ENCODE measurements at places on chromosomes 4 and X.

DNA sequence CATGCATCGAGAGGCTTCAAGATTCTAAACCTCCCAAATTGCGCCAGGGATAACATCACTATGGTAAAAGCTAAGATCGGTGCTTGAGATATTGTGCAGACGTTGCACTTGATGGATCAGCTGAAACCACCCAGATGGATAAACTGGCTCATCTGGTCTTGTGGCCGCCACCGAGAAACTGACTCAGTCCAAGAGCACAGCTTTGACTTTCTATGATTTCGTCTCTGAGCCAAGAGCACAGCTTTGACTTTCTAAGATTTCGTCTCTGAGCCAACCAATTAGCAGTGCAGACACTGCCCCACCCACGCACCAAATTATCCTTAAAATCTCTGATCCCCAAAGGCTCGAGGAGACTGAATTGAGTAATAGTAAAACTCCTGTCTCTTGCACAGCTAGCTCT, 687.2 kb downstream of the FAM133A start:
- DNase-seq, result no peak

GRCh38 chr4:37662861-37663390, 23.2 kb downstream of the RELL1 start:
- DNase-seq, result no peak

DNA sequence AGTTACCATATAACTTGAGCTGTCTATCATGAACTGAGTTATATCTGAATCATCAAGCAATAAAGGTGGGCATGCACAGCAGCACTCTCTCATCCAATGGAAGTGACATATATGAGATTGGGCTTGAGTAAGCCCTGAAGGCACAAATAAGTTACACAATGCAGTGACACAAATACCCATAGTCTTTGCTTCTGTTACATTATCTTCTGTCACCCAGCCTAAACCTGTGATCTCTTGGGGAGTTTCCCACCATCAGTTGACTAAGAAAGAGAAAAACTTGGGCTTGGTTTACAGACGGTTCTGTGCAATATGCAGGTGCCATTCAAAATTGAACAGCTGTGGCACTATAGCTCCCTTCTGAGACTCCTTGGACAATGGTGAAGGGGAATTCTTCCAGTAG, 138.8 kb upstream of the IL15 start:
- DNase-seq, result no peak

DNA sequence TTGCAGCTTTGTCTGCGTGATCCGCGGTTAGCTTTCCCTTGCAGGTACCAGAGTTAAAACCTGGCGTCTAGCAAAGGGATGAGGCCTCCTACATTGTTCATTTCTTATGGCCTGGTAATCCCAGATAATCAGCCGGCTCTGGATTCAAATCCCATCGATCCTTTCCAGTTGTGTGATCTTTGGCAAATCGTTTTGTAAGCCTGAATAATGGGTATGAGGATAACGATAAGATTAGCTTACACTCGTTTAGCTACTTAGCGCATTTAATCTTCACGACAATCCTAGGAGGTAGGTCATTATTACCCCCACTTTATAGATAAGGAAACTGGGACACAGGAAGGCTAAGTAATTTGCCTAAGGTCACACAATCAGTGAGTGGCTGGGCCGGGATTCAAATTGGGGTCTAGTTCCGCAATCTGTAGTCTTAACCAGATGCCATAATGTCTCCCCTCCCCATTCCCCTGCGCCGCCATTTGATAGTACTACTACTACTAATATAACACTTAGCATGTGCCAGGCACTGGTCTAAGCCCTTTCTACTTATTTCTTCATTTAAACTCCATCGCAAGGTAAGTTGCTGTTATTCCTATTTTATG, 1.7 kb upstream of the UBA1 start:
- no peak for DNase-seq

- DNase-seq, result no peak
These were observed 11.8 kb downstream of the CLCN5 start for GRCh38 chrX:49934148-49934547.

DNA sequence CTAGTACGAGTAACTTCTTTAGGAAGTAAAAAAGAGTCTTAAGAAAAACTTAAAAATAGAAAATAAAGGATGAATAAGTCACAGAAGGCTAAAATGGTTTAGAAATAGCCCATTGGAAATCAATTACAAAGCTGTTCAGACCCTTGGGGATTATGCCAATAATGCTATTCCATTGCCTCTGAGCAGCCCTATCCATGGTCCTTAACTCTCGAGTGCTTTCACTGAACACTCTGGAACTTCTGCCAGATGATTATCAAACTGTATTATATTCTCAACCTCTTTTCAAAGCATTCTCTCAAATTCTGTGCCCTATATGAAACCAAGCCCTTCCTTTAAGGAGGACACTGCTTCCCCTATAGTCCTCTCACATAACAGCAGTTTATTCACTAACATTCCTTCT, 17.0 kb downstream of the SLC9B1 start:
- DNase-seq, result no peak

GRCh38 chr4:148312956-148313490, 129.2 kb downstream of the NR3C2 start:
- DNase-seq, result no peak

- DNase-seq, result no peak
These were observed 34.2 kb downstream of the LDB2 start for GRCh38 chr4:16864199-16864598.

GRCh38 chrX:6067600-6067999, 161.1 kb downstream of the NLGN4X start:
- DNase-seq, result no peak

- no peak for DNase-seq
These were observed 93.7 kb downstream of the SHOX start for GRCh38 chrX:724256-724655.

DNA sequence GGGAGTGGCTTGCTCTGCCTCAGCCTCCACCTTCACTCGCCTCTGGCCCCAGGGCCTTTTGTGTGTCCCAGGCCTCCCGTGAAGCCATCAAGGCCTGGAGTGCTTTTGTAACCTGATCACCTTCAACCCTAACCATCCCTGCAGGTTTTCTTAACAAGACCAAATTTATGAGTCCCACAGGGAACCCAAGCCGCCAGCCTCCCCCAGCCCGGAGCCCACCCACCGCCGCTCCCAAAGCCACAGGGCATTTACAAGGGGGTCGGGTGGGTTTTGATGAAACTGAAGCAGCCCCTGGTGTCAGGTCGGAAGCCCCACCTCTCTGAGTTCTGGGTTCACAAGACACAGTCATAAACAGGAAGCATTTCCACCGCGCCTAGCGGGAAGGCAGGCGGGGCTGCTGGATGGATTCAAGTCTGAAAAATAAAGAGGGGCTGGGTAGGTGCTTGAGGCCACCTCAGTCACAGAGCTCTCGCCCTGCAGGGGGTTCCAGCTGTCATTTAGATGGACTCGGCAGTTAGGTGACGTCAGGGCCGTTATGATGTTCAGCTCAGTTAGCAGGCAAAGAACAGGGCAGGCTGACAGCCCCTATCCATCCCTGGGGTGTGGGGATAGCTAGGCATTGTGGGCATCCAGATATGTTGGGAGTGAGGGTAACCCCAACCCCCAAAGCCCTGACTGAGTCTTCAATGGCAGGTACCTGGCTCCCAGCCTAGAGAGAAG, 128.5 kb downstream of the BCOR start:
- no peak for DNase-seq

GRCh38 chr4:101594588-101594987, 195.9 kb upstream of the BANK1 start:
- DNase-seq, result no peak

DNA sequence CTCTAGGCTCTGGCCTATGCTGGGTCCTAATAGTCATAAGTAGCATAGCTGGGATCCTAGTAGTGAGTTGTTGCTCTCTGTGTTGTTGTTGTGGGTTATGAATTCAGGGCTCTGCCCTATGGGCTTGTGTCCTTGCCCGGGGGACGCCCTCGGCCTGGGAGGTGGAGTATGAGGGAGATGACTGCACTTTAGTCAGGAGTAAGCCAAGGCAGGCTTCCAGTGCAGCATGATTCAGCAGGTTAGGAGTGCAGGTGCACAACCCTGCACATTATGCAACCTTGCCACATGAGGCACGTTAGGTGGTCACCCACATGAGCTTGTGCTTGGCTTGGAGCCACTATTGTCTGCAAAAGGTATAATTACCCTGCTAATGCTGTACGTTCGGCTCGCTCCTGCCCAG, 58.4 kb upstream of the CCDC149 start:
- no peak for DNase-seq

- DNase-seq, result no peak
These were observed 502.4 kb downstream of the NLGN4X start for GRCh38 chrX:5726224-5726623.

GRCh38 chr4:99052902-99053301, 35.7 kb downstream of the ADH5 start:
- DNase-seq, result no peak

DNA sequence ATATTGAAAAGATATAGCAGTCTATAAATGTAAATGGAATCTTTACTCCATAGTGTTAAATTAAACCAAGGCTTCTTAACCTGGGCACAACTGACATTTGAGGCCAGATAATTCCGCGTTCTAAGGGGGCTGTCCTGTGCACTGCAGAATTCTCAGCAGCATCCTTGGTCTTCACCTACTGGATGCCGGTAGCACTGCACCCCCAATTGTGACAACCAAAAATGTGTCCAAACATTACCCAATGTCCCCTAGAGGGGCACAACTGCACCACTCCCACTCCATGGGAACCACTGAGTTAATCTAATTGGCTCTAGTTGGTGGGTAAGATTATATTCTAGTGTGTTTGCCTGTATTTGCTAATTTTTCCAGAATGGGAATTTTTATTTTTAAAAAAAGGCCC, 16.6 kb downstream of the AP1S2 start:
- no peak for DNase-seq

GRCh38 chr4:184148738-184149637, 68.7 kb downstream of the ENPP6 start:
- DNase-seq, result no peak

GRCh38 chrX:103756736-103757135, 19.9 kb upstream of the PLP1 start:
- no peak for DNase-seq

DNA sequence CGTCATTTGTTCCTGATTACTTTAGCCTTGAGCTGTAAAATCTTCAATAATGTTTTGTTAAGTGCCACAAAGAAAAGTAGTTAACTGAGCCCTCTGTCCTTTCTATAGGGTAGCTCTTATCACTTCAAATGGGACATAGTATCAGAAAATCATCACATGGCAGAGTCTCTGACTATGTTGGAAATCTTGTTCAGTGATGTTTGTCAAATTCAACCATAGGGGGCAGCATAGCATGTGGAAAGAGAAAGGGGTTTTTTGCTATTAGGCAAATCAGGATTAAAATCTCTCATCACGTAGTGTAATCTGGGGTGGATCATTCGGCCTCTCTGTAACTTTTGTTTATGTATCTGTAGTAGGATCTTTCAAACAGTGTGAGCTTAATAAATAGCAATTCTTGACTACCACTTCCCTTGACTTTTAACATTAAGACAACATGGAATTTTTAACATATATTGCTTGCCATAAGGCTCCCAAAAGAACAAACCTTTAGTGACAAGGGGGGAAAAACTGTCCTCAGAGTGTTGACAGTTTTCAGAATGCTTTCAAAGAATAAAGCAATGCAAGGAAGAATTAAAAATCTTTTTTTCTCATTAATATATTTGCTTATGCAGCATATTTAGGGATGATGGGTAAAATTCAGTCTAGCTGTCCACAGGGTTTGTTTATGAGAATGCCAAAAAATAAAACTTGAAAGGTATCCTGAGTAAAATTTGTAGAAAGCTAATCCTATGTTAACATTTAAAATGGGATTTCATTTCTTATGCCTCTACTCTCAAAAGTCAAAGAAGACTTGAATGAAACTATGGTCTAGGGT, 127.2 kb downstream of the FBXW7 start:
- no peak for DNase-seq

DNA sequence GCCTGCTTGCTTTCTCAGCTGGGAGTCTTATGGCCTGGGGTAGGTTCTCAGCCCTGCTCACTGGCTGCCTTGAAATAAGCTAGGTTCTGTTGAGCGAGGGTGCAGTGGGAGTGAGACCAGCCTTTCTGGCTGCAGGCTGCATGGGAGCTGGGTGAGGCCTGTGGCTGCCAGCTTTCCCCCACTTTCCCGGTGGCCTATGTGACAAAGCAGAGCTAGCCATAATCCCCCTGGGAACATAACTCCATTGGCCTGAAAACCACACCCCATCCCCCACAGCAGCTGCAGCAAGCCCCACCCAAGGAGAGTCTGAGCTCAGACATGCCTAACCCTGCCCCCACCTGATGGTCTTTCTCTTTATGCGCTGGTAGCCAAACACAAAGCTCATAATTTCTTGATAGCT, 118.9 kb downstream of the KLHL4 start:
- DNase-seq, result no peak

GRCh38 chr4:8688041-8688907, 95.7 kb downstream of the CPZ start:
- DNase-seq, result no peak

DNA sequence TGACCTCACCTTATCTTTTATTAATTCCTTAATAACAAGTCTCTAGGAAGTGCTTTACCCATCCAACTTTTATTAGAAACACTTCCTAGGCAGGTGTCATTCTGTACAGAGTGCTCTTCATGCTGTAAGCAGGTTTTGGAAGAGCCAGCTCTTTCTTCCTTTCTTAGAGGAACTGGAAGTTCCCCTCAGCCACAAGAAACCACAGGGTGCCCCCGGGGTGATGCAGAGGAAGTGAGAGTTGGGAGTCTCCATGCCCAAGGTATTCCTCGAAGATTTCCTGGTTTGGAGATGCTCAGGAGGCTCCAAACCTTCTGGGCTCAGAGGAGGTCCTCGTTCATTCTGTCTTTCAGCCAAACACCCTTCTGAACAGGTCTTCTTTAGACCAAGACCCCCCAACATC, 83.8 kb downstream of the EGF start:
- no peak for DNase-seq

GRCh38 chr4:25308306-25308705, 4.3 kb upstream of the ZCCHC4 start:
- DNase-seq, result no peak

DNA sequence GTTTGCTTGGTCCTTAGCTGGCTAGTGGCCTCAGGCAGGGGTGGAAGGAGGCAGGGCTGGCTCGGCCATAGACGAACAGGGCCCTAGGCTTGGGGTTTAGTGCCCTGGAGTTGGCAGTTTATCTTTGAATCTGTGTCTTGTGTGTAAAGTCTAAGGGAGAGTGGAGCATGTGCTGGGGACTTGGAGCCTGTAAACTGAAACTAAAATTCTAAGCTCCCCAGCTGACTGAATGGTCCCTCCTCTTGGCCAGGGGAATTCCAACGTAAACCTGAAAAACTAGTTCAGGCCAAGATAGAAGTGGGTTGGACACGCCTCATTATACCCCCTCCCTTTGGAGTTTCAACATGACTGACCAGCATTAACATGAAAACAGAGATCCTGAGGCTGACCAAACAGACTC, 46.1 kb upstream of the GPR78 start:
- DNase-seq, result no peak
